ENCODE measurements at places on chromosomes 16 and 17.

- DNase-seq: no peak
These were observed 12.3 kb upstream of the MPRIP start for GRCh38 chr17:17029938-17030337.

DNA sequence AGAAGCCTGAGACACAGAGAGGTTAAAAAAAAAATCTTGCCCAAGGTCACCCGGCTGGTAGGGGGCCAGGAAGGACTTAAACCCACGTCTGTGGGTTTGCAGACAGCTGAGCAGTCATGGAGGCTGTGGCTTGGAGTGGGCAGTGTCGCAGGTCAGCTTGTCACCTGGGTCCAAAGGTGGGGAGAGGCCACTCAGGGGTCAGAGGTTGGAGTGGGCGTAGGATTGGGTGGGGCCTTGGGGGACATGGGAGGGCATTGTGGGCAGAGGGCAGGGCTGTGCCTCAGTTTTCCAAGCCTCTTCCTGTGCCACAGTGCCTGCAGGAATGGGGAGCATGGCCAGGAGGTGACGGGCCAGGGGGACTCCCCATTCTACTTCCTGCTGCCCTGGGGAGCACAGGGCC lies 2.0 kb upstream of the NDRG4 start:
- DNase-seq: no peak

GRCh38 chr17:55584055-55584685 lies 72.9 kb upstream of the SMIM36 start:
- no peak for DNase-seq

- DNase-seq: no peak
These were observed 30.6 kb downstream of the ZNF750 start for GRCh38 chr17:82808921-82809905.

DNA sequence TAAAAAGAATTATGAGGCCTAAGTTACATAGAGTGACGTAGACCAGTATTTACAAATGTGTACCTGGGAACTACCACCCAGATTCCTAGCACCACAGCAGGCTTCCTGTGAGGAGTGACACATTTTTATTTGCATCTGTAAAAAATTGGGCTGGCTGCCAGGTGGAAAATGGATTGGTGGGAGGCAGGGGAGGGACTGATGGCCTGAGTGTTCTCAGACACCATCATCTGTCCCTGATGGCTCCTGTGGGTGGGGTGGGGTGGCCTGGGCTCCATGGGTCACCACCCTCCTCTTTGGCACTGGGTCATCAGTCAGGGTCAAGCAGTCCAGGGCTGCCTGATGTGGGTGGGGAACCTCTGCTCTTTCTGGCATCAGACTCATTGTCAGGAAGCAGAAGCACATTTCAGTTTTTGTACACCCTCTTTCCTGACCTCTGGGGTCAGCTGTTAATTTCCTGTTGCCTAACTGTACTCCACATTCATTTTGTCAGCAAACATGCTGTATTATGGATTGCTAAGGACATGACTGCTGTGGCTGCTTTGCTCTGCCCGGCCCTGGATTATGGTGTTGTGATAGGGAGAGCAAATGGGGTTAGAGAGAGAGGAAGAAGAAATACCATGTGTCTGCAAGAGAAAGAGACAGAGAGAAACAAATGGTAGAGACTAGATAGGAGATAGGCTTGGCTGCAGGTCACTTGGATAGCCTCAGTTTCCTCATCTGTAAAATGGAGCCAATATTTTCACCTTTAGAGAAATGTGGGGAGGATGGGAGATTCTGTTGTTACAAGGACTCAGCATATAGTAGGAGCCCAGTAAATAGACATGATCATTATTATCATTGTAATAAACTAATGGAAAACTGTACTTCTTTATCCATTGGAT lies 11.6 kb upstream of the MFAP4 start:
- no peak for DNase-seq

DNA sequence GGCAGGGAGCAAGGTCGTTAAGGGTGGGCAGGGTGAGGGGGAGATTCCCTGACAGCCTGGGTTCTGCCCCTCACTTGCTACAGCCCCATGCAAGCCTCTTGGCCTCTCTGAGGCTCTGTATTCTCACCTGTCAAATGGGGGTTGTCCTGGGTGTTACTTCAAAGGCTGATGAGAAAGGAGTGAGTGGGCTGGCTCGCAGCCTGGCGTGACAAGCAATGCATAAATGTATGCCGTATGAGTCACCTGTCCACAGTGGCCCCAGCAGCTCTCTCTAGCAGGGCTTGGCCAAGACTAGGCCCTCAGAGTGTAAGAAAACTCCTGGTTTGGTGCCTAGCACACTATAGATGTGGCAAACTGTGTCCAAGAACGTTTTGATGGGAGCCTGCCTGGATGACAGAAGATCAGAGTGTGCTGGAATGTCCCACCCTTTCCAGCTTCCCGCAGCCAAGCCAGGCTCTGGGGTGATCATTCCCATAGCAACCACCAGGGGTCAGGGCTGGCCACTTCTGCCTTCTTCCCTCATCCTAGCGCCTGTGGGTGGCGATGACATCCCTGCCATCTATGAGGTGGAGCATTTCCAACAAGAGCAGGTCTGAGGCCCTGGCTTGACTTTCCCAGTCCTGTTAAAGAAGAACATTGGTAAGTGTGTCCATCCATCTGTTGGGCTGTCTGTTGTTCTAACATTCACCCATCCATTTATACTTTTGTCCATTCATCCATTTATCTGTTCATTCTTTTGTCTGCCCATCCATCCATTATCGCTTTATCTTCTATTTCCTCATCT lies 37.2 kb upstream of the ADGRG1 start:
- DNase-seq: peak; percentile 56

- no peak for DNase-seq
These were observed 7.6 kb upstream of the ZNF624 start for GRCh38 chr17:16661217-16661616.

DNA sequence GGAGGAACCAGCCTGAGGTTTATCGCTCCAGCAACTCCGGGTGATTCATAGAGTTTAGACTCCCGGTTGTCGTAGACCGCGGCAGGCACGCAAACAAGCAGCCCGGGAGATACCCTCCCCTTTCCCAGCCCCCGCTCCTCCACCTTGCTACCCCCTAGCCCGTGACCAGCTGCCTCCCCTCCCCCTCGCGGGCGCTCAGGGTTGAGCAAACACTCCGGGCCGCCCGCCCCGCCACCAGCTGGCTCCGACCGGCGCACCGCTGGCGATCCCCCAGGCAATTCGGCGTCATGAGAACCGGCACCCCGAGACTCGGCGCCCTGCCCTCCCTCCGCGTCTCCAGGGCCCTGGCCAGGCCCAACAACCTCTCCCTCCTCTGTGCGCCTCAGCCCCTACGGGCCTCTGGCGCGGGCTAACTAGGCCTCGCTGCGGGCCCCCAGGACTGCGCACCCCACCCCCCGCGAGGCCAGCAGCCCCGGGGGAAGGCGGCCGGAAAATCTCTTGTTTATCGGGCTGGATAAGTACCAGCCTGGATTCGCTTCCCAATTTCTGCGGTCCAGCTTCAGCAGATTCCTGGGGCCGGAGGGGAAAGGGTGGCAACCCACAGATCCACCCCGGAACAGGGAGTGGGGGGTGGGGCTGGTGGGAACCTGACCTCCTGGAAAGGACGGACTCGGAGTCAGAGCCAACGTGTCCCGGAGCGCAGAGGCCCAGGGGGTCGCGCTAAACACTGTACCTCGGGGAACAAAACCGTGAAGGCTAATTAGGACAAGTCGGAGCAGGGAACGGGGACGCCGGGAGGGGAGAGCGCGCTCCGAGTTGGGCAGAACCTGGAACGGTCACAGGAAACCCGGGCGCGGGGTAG lies 951 bp upstream of the GPRC5C start:
- no peak for DNase-seq

DNA sequence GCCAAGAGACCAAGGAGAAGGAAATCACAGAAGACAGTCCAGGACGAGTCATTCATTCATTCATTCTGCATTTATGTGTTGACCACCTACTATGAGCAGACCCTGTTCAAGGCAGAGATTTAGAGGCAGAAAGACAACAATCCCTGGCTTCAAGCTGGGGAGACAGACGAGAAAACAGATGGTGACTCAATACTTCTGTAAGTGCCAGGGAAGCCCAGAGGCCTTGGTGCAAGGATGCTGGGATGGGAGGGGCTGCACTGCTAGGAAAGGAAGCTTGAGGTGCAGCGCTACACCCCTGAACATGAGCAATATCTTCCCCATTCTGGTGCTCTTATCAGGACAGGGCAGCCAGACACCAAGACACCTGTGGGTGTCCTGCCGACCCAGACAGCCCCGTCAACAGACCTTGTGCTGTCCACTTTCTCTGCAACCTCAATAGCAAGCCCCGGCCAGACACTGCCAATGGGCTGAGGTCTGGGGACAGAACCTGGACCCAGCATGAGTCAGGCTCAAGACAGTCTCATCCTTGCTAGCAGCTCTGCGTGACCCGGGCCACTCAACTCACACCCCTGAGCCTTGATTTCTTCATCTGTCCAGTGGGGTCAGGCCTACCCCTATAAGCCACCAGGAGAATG lies 163.5 kb downstream of the COPRS start:
- no peak for DNase-seq

DNA sequence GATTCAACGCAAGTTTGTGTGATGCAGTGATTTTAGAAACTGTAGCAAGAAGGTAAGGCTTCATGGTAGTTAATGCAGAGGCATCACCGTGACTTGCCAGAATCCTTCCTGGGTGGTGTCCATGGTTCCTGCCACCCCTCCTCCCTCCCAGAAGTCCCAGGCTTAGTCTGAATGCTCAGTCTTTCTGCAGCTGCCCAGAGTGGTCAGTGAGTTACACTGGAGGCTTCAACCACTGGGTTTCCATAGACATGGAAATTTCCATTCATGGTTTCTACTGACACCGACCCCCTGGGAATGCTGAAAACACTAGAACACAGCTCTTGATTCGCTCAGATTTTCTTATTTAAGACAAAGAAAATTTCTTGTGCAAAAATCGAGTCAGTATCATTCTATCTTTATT lies 159.4 kb upstream of the HSBP1 start:
- DNase-seq: no peak

GRCh38 chr16:21274172-21274726 lies 3.8 kb downstream of the CRYM start:
- no peak for DNase-seq

DNA sequence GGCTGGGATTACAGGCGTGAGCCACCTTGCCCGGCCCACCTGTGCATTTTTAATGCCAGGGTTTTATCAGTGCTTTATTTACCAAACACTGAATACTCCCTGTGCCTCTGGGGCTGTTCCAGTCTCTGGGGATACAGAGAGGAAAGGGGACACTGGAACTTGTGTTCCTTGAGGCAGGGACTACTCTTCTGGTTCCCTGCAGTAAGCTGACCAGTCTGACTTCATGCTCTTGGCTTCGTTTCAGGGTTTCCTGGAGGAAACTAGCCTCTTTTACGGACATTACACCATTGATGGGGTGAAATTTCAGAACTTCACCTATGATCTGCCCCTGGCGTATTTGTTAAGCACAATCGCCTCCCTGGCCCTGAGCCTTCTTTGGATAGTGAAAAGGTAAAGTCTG lies 37.4 kb upstream of the COQ7 start:
- no peak for DNase-seq

DNA sequence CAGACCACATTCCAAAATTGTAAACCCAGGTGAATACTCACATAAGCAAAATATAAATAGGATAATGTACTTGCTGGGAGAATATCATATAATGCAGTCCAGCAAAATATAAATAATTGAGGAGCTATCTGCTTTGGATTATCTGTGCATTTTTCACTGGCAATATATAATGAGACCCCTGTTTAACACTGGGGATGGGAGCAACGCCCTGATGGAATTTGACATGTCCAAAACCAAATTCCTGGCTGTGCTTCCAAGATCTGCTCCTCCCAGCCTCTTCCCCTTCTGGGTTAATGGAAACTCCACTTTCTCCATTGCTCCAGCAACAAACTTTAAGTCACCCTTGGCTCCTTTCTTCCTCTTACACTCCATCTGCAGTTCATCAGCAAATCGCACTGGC lies 35.5 kb upstream of the HLF start:
- DNase-seq: no peak

DNA sequence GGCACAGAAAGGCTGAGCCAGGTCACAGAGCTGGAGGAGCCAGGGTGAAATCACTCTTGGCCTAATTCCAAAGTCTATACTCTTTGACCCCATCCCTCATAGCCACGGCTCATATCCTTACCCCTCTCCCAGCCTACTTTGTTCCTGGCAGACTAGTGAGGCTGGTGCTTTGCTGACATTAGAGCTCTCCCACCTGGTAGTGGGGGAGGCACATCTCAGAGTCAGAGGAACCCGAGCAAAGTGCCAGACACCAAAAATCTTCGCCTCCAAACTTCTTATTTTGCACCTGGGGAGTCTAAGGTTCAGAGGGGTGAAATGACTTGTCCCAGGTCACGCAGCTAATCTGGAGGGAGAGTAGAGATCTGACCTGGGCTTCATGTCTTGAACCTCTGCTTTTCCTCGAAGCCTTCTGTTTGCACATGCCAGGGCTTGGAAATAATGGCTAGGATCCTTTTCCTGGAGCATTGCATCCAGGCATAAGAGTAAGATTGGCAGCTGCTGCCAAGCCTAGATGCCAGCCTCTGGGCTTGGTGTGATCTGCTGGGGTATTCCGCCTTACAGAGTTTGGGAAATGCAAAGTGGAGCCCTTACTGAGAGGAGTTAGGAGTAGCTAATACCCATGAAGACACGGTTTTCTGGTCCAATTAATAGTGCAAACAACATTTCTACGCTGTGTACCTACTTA lies 126.9 kb downstream of the SPACA3 start:
- DNase-seq: no peak
